ENCODE measurements at places on chromosomes 7 and 10.

DNA sequence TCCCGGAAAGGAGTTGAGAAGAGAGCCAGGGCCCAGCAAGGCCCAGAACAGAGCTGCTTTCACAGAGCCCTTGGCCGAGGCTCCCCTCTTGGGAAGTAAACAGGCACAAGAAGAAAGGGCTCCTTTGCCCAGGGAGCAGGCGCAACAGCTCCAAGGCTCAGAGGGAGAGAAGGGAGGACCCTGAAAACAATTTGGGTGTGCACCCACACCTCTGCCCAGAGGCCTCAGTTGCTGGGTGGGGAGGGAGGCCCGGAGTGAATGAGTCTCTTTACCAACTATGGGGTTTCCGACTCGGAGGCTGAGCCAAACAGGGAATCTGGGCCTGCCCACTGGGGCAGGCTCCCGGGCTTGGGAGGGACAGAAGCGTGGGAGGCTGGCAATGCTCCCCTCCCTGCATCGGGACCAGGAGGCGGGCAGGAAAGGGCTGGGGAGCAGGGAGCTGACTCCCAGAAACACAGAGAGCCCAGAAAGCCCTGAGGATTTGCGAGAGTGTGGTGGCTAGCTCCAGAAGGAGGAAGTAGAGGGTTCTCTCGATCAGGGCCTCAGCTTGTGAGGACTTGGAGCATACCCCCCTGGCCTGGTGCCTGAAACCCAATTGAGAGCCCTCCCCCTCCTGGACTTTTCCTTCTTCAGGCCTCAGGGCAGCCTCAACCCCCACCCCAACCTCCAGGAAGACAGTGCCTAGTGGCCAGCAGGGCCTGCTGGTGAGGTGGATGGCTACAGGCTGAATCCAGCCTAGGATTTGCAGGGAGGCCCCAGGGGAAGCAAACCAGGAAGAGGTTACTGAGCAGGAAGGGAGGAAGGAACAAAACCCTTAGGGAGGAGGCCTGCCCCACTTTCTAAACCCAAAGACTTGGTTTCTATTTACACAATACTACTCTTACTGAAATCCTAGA lies 6.2 kb downstream of the C10orf105 start:
- no peak for DNase-seq

DNA sequence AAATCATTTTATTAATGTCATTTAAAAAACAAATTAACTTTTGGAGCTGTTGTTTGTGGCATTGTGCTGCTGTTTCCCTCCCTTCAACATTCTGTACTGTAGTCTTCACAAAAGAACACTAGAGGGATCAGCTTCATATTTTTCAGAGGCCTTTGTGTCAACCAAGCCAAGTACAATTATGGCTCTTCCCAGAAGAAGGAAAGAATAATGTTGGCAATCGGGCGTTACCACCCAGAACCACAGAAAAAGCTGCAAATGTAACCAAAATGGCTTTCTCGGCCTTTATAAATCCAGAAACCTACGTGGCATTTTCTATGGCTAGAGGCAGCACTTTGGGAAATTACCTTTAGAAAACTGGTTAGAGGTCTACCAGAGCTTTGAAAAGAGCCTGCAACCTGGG lies 98.8 kb upstream of the COL1A2 start:
- DNase-seq, result no peak

GRCh38 chr10:74548676-74549075 lies 277.7 kb upstream of the KAT6B start:
- no peak for DNase-seq

GRCh38 chr7:93279541-93279940 lies 47.4 kb downstream of the VPS50 start:
- no peak for DNase-seq

GRCh38 chr7:43735802-43736603 lies 6.7 kb upstream of the COA1 start:
- no peak for DNase-seq

GRCh38 chr10:125799451-125800182 lies 23.4 kb downstream of the UROS start:
- DNase-seq, result no peak

GRCh38 chr7:140122965-140123364 lies 53.8 kb downstream of the KDM7A start:
- no peak for DNase-seq

GRCh38 chr10:110837418-110838171 lies 34.1 kb upstream of the PDCD4 start:
- DNase-seq, result no peak

- no peak for DNase-seq
Measured at GRCh38 chr7:69749372-69749979, 151.2 kb downstream of the AUTS2 start.

DNA sequence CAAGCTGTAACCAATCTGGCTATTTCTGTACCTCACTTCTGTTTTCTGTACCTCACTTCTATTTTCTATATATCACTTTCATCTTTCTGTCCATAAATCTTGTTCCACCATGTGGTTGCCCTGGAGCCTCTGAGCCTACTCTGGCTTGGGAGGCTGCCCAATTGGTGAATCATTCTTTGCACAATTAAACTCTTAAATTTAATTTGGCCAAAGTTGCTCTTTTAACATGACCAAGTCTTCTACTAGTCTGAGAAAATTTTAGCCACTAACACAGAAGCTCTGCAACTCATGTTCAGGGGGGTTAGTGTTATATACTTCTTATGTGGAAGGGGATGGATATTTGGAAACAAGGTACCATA lies 503.5 kb downstream of the KIF20B start:
- DNase-seq, result no peak

DNA sequence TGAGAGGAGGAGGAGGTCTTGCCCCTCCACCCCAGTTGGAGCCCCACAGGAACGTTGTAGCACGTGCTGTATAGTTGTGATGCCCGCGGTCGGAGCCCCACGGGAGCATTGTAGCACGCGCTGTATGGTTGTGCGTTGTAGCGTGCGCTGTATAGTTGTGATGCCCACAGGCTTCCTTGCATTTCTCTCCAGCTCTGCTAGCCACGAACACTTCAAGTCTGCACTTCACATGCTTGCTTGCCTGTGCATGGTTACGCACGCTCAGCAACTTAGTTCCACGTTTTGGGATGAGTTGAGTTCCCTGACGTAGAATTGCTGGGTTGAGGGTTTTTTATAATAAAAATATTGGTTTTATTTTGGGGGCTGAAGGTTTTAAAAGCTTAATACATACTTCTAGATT lies 41.6 kb downstream of the DNAJB6 start:
- DNase-seq, result no peak

GRCh38 chr7:4886671-4887070 lies 3.2 kb upstream of the RADIL start:
- no peak for DNase-seq

- no peak for DNase-seq
Measured at GRCh38 chr7:38306171-38306570, 32.7 kb upstream of the TARP start.

- DNase-seq, result no peak
Measured at GRCh38 chr10:35510891-35511290, 94.2 kb upstream of the GJD4 start.

DNA sequence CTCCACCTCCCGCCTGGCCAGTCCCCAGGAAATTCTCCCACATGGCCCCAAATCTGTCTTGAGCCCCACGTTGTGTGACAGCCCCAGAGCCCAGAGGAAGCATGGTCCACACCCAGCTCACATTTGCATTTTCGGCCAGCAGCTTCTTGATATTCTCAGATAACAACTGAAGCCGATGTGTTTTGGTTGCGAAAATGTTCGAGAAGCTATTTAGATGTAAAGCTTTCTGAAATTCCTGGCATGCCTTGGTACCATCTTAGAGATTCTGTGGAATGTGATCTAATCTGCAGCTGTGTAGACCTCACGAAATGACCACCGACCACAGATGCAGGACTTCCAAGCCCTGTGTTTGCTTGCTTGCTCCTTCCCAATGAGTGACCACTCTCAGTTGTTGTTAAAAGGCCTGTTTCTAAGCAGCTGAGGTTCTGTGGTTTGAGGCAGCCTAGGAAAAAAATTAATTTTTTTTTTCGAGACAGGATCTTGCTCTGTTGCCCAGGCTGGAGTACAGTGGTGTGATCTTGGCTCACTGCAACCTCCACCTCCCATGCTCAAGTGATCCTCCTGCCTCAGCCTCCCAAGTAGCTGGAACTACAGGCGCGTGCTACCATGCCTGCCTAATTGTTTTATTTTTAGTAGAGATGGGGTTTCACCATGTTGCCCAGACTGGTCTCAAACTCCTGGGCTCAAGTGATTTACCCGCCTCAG lies 8.8 kb downstream of the SLC4A2 start:
- no peak for DNase-seq

GRCh38 chr10:397321-398068 lies 262.2 kb downstream of the ZMYND11 start:
- no peak for DNase-seq

DNA sequence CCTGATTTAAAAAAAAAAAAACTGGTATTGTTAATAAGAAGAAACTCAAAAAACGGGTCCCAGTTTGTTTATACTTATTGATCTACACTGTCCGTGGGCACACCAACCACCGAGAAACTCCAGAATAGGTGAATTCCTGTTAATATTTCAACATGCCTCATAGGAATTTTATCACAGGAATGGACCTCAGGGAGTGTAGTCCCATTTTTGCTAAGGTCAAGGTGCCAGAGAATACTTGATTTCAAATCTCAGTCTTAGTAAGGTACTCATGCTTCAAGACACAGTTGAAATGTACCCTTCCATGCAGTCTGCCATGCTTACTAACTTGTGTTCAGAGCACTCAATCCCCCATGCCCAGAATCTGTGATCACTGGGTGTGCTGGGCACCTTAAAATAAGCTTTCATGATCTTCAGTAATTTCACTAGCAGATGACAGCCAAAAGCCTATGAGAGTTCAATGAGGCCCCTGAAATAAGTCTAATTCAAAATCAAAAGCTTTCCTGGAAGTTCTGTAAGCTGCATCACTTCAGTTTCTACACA lies 385.7 kb downstream of the TNS3 start:
- no peak for DNase-seq

DNA sequence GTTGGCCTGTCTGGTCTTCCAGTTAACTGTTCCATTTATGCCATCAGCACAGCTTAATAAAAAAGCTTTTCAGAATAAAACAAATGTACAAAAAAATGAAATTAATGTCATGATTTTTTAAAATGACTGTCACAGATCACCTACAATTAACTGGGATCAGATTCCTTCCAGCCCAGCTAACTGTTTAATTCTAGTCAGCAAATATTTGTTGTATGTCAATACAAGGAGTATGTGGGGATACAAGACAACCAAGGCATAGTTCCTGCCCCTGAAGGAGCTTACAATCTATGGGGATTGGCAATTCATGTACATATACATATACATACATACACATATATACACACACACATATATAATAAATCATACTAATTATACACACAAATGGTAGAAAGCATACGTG lies 16.5 kb downstream of the SGCE start:
- no peak for DNase-seq

- no peak for DNase-seq
Measured at GRCh38 chr10:4240608-4241197, 455.7 kb upstream of the KLF6 start.

GRCh38 chr7:122528879-122529481 lies 169.9 kb downstream of the RNF133 start:
- no peak for DNase-seq

- no peak for DNase-seq
Measured at GRCh38 chr7:66859794-66860645, 61.0 kb upstream of the TMEM248 start.

DNA sequence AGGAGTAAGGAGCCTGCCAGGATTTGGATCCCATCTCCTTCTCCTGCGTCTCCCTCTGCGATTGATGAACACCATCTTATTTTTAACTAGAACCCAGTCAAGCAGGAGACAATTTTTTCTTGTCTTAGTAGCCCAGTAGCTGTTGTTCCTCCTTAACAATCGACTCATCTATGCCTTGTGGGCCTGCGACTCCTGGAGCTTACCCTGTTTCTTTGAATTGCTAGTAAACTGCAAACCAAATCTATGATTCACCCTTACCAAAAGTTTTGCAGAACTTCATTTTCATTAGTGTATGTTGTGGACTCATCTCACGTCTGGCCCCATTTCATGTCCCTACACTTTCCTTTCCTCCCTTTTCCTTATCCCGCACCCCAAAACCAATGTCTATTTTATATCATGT lies 37.7 kb downstream of the TRIL start:
- DNase-seq, result no peak

DNA sequence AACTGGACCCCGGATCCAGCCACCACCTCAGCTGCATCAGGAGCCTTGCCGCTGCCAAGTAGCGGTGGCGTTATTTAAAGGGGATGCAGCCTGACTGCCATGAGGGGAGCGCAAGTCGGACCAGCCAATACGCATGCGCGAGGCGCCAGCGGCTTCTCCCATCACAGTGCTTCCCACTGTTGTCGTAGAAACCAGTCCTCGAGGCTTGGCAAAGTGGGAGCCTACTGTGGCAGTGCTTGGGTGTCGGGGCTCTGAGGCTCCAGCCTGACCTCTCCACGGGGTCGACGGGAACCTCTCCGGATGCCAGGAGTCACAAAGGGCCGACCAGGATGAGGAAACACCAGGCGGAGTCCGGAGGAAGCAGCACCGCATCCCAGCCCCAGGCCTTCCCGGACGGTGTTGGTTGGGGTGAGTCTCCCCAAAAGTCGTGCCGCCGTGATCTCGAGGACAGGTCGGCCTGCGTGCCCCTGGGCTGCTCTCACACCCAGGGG lies 369.6 kb downstream of the ZNF716 start:
- no peak for DNase-seq

- DNase-seq, result no peak
Measured at GRCh38 chr10:75512203-75512933, 80.9 kb downstream of the LRMDA start.

GRCh38 chr7:77351539-77352004 lies 64.6 kb downstream of the GSAP start:
- peak; percentile 71 for DNase-seq

GRCh38 chr10:93598157-93598556 lies 2.9 kb downstream of the RBP4 start:
- no peak for DNase-seq

DNA sequence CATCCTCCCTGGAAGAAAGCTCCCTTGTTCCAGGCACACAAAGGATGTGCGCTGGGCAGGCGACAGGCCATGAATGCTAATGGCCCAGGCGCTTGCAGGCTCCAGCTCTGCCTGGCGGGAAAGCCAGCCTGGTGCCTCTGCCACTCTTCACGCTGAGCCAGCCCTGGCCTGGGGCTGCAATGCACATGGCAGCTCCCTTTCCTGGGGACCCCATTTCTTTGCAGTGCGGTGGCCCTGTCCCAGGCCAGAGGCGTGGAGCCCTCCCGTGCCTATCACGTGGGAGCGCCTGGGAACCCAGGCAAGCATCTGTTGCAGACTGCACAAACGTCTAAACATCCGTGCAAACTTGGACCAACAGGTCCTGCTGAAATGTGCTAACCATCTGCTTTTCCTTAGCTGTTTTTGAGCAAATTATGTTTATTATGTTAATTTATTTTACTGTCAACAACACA lies 152.1 kb upstream of the LYZL2 start:
- DNase-seq, result no peak

DNA sequence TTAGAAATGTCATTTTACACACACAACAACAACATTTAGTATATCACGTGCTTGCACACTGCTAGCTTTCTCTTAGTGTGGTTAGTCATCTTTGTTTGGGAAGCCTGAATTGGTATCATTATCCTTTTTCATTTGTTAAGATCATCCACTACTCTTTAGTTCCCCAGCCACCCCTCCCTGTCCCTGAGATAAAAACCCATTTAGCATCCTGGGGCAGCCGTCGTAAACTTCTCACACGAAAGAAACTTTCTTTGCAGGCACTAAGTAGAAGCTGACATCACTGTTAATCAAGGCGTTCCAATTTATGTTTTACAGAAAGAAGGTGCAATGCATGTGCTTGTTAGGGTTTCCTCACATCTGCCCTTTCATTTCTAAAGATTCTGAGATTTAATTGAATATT lies 475.1 kb upstream of the FZD8 start:
- no peak for DNase-seq

Measured in naive thymus-derived CD8-positive, alpha-beta T cell (primary cell).